CD4-positive, alpha-beta T cell treated with Interleukin-12 subunit alpha and Interleukin-12 subunit beta, for 1 hour (primary cell): ENCODE measurements at places on chromosomes 5 and 9.
A peak's percentile ranks its signal among the peaks of the same experiment; 100 is the strongest.

DNA sequence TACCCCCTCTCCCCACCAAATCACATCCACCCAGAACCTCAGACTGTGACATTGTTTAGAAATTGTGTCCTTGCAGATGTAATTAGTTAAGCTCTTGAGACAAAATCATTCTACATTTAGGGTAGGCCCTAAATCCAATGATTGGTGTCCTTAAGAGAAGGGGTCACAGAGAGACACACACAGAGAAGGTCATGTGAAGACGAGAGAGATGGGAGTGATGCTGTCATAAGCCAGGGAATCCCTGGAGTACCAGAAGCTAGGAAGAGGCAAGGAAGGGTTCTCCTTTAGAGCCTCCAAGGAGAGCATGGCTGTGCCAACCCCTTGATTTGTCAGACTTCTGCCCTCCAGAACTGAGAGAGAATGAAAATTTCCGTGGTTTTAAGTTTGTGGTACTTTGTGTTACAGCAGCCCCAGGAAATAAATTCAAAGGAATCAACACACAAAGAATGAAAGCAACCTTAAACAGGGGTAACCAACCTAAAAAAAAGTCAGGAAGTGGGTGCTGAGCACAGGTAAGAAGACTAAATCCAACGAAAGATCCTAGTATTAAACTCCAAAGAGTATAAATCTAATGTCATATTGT, 33.6 kb downstream of the TIMD4 start:
- DNase-seq = no peak

GRCh38 chr5:22665801-22666200, 187.3 kb downstream of the CDH12 start:
- DNase-seq = no peak

GRCh38 chr5:37668524-37669047, 171.3 kb downstream of the GDNF start:
- no peak for DNase-seq

DNA sequence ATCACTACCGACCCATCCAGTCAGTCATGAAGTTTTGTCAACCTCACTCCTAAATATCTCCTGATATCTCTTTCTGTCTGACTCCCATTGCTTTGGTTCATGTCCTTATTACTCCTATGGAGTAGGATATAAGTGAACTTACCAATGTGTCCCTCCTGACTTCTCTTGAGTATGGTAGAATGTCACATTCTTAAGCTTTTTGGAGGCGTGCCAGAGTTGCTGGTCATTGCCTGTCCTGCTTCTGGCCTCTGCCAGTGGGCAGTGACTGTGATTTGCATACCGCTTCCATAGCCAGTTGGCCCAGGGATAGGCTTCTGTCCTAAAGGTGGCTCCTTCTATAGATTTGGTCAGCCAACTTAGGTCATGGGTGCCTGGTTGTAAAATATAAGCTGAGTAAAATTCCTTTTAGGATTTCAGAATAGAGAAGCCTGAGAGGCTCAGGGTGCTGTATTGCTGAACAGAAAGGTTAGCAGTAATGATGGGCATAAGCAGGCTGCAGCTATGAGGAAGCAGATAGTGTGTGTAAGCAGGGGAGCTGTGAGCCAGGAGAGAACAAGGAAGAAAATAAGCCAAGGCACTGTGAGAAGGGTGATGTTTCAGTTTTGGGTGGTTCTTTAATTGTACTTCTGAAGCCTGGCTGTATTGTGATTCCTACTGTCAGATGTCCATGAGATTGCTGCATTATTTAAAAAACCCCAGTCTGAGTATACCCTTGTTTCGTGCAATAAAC, 16.1 kb upstream of the MARCHF3 start:
- no peak for DNase-seq

GRCh38 chr9:36781533-36781932, 208.8 kb downstream of the MELK start:
- no peak for DNase-seq

- no peak for DNase-seq
Measured at GRCh38 chr5:135576075-135576599, 2.7 kb downstream of the CXCL14 start.

GRCh38 chr9:85510830-85511504, 230.8 kb downstream of the AGTPBP1 start:
- DNase-seq = no peak

DNA sequence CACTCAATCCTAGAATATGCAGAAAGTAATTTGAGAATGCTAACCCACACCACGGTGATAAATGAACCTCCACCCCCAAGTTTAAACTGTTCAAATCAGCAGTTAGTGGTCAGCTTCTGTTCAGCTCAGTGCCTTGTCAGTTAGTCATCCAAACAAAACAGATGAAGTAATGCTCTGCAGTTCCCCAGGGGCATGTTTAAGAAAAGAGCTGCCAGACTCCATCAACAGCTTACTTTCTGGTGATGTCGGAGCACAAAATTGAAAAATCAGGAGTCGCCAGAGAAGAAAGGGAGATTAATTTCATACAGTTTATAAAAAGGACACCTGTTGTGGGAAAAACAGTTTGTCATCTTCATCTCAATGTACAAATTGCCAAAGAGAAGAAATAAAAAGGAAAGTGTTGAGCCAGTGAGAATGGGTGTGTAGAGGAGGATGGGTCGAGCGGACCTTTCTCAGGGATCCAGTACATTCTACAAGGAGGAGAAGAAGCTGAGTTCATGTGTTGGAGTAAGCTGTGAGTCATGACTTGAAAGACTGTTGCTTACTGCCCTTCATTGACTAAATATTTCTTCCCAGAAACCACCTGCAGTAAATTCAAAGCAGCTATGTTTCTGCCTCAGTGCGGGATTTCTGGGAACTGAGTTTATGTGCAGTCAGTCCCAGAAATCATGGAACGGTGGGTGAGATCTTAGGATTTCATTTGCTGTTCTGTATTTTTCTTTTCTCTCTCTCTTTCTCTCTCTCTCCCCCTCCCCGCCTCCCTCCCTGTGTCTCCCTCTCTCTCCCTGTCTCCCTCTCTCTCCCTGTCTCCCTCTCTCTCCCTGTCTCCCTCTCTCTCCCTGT, 13.7 kb downstream of the TRIO start:
- no peak for DNase-seq

- no peak for DNase-seq
Measured at GRCh38 chr5:38596981-38597380, 40.5 kb upstream of the LIFR start.

DNA sequence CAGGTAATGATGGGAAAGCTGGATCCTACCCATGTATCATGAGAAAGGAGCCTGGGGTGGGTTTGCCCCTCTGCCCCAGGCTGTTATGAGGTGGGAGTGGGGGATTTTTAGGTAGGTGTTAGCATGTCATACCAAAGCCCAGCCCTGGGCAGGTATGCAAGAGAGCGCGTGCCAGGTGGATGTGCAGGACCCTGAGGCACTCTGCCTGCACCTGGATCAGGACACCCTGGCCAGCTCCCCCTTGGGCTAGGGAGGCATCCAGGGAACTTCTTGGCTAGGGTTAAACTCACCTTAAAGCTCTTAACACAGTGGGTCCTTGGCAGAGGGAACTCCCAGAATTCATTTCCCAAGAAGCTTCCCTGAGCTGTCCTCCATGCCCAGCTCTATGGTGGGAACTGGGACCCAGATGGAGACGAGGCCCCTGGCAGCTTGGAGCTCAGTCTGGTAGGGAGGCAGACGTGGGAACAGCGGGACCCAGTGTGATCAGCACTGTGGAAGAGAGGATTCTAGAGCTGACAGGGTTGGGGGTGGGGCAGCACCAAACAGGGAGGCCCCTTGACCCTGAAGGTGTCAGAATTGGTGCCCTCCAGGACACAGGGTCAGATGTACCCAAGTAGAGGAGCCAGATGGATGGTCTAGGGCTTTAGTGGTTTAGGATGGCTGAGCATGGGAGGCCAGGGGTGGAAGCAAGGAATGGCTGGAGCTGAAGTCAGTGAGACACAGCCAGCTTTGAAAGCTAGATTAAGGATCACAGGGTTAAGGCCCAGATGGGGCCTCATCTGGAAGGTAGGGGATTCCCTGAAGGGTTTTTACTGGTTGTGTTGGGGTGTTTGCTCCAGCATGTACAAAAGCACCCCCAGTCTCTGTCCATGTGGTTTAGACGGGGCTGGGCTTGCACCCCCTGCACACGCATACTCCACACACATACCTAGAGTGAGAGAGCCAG, 2.2 kb upstream of the PRR7 start:
- DNase-seq = peak; percentile 66

GRCh38 chr5:123080215-123080614, 8.8 kb upstream of the PRDM6 start:
- DNase-seq = no peak

DNA sequence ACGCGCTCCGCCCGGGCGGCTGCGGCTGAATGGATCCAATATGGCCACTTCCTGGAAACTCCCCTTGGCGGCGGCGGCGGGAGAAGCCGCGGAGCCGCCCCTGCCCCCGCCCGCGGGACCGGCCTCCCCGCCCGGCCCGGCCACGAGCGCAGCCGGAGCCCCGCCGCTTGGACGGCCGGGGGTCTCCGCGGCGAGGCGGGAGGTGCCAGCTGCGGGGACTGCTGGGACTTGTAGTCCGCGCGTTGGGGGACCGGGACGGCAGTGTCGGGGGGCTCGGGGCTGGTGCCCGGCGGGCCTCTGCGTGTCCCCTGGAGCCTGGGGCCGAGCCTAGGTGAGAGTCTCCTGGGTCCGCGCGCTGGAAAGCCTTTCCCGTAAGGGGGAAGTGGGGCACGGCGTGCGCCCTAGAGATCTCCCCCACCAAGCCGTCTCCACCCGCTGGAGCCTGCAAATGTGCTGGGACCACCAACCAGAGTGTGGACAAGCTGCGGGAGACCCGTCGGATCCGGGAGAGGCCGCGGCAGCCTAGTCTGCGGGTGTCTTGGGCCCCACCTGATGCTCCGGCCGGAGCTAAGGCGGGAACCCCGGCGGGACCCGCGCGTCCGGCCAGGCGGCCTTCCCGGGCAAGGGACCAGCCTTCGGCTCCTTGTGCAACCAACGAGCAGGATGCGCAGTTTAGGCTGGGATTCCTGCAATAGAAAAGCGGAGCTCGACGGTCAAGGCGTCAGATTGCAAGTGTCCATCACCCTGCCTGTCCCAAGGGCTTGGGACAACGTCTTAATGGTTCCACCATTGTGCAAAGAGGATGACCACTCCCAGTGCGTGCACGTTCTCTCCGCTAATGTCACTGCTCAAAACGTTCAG, at the start of gene SEPTIN8:
SEPTIN8 (minus strand) TSS at position 31 of the 861 bp plus-strand sequence. CDS start 102 bp downstream, outside the sequence.
- peak; percentile 54 for DNase-seq

DNA sequence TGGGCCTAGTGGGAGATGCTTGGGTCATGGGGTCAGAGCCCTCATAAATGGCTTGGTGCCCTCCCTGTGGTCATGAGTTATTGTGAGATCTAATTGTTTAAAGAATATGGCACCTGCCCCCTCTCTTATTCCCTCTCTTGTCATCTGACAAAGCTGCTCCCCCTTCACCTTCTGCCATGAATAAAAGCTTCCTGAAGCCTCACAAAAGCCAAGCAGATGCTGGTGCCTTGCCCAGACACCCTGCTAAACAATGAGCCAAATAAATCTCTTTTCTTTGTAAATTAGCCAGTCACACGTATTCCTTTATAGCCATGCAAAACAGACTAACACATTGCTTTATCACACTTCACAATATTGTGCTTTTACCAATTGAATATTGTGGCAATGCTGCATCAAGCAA, 82.8 kb upstream of the PDE4D start:
- DNase-seq = no peak

DNA sequence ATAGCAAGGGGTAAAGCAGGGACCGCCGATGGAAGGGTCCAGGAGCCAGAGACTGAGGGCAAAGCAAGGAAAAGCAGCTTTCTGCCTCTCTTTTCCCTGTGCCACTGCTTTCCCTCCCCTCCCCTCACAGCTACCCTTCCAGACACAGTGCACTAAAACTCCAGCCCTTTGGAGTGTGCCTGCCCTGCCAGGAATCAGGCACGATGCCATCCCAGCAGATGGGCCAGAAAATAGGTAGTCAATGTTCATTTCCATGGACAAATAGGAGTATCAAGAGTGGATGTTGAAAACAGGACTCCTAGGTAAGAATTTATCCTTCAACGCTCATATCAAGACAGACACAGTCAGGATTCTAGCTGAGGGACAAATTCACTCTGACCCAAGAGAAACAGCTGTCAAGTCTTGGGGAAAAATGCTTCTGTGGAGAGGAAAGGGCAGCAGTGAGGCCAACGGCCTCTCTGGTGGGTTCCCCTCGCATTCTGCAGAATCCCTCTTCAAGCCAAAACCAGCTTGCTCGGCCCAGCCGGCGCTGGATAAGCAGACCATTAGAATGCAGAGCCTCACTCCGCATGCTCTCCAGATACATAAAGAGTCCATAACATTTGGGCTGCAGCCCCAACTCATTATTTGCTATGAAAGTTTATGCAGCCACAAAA, 138.0 kb downstream of the CAAP1 start:
- no peak for DNase-seq

DNA sequence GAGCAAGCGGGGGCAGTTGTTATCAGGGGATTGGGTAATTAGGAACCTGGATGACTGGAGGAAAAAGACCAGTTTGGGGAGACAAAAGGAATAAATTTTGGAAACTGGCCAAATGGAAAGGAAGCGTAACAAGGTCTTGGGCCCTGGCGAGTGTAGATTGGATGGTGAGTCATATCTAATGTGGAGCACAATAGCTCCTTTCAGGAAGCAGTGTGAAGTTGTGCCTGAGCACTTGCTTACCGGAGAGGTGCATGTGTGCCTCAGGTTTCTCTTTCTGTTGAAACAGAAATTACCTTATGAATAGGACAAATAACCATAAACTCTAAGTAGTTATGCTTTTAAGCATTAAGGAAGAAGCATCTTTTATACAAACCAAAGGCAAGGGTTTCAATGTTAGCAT, 176.4 kb downstream of the KIF4B start:
- no peak for DNase-seq

GRCh38 chr9:71746758-71747125, 21.6 kb downstream of the CEMIP2 start:
- no peak for DNase-seq

DNA sequence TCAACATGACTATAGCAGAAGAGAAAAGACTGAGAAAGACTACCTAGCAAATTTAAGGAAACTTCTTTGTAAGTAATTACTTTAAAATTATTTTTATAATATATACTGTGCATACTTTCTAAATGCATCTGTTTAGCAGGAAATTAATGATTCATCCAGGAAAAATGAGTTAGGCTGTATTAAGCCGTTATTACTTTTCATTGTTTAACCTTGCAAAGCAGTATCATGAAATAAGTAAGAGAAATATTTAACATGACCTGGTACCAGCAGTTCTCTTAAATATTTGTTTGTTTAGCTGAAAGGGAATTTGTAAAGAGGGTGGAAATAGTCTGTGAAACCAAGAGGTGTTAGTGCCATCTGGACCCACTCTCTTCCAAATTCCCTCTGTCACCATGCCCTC, 175.0 kb downstream of the GNAQ start:
- DNase-seq = no peak

DNA sequence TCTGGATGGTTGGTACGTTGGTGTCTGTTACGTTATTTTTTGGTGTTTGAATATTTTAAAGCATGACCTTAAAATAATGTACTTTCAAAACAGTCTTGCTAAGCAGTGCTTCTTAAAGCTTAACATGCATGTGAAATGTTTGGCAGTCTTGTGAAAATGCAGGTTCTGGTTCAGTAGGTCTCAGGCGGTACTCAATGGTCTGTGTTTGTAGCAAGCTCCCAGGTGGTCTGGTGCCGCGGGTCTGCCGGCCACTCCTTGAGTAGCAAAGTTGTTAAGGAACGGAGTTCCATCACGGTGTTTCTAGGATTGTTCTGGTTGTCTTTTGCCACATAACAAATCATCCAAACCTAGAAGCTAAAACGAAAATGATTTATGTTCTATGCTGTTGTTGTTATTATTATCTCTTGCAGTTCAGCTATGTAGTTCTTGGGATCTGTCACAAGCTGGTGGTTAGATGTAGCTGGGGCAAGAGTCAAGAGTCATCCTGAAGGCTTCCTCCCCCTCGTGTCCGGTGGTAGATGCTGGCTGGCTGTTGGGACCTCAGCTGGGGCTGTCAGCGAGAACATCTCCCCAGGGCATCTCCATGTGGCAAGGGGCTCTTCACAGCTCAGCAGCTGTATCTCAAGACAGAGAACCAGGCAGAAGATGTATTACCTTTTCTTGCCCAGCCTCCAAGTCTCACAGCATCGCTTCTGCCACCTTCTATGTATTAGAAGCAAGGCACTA, 186.8 kb downstream of the PALM2AKAP2 start:
- DNase-seq = no peak
